ENCODE measurements at places on chromosomes 5 and 9.
A peak's percentile ranks its signal among the peaks of the same experiment; 100 is the strongest.

- no peak for DNase-seq
Measured at GRCh38 chr9:86723346-86723745, 224.0 kb downstream of the GAS1 start.

DNA sequence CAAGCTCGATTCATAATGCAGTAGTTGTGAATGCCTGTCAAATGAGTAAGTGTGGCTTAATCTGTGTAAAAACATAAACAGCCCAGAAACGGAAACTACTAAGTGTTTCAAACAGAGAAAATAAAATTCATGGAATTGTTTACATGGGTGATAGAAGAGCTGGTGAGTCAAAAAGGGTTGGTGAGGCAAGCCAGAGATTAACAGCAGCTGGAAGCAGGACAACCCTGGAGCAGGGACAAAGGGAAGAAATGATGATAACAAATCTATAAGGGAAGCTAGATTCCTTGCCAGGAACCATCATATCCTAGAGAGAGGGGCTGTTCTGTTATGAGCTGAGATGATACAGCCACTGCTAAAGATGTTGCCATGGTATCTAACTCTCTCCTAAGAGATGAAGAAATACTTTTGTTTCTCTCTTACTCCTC is 18.0 kb upstream of the PRR16 start:
- no peak for DNase-seq

- no peak for DNase-seq
Measured at GRCh38 chr5:151141535-151141934, 16.0 kb downstream of the ANXA6 start.

GRCh38 chr5:172571413-172571812 is 69.7 kb upstream of the NEURL1B start:
- DNase-seq = no peak

- no peak for DNase-seq
Measured at GRCh38 chr5:75933489-75933888, 149.7 kb upstream of the SV2C start.

DNA sequence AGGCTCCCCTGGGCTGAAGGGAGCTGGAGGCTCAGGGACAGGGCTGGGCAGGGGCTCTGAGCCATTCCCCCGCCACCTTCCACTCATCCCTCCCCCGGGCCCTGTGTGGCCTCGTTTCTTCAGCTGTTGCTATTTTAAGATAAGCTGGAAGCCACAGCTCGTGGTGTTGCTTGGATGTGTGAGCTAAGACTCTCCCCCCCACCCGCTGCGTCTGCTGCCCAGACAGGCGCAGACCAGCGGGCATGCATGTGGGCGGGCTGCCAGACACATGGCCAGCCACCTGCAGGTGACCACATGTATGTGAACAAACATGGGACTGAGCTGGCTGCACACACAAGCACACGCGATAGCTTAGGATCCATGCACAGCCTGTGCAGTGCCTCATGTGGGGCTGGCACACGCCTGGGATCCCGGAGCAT is 8.7 kb downstream of the SNCB start:
- no peak for DNase-seq

- DNase-seq = no peak
Measured at GRCh38 chr9:6226696-6227095, 11.1 kb downstream of the IL33 start.

- no peak for DNase-seq
Measured at GRCh38 chr5:177350776-177351391, 584 bp downstream of the LMAN2 start.

GRCh38 chr5:78903861-78904260 is 81.2 kb downstream of the ARSB start:
- DNase-seq = no peak

GRCh38 chr9:95311961-95312360 is 5.5 kb downstream of the FANCC start:
- no peak for DNase-seq

- DNase-seq = no peak
Measured at GRCh38 chr9:113695440-113695851, 180.7 kb upstream of the ZNF618 start.

- no peak for DNase-seq
Measured at GRCh38 chr5:141528291-141528984, 39.6 kb downstream of the PCDHGC5 start.

- no peak for DNase-seq
Measured at GRCh38 chr9:5838884-5839571, 6.1 kb upstream of the ERMP1 start.

- no peak for DNase-seq
Measured at GRCh38 chr5:87354496-87354895, 58.2 kb downstream of the CCNH start.

DNA sequence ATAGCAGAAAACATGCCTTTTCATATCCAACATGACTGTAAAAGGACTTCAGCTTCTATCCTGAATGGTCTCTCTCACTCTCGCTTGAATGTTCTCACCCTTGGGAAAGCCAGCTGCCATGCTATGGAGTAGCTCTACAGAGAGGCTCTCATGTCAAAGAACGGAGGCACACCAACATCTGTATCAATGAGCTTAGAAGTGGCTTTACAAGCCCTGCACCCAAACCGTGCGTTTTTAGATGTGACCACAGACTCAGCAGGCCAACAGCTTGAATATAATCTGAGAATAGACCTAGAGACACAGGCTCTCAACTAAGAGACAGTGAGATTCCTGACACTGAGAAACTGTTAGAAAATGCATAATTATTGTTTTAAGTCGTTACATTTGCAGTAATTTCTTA is 1231.6 kb upstream of the CDH9 start:
- no peak for DNase-seq

DNA sequence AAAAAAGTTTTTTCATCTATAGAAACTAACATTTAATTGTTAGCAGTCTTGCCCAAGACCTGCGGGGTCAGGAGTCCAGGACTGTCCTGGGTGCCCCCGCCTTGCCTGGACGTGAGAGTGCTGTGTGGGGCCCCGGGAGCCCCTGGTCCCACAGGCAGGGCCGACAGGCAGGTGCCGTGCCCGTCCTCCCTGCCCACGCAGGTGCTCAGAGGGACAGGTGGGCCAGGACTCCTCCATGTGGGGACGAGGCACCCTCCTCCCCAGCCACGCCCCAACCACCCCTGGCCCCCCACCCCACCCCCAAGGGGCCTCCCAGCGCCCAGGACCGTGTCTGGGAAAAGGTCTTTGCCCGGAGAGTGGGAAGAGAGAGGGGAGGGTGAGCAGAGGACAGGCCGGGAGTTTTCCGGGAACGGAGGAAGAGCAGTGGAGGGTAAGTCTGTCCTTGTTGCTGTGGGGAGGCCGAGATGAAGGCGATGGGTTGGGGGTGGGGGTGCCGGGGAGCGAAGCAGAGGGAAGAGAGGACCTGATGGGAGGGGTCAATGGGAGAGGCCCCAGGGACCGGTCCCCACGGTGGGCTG is 2.7 kb upstream of the LCN12 start:
- DNase-seq = no peak

- DNase-seq = peak; percentile 21
Measured at GRCh38 chr5:64632251-64632650, 58.1 kb upstream of the SHISAL2B start.
